ENCODE measurements at places on chromosomes 2 and 18.

GRCh38 chr2:121148481-121148880, 136.5 kb downstream of the TFCP2L1 start:
- no peak for DNase-seq

- DNase-seq: no peak
These were observed 55.9 kb downstream of the E2F6 start for GRCh38 chr2:11410101-11410500.

DNA sequence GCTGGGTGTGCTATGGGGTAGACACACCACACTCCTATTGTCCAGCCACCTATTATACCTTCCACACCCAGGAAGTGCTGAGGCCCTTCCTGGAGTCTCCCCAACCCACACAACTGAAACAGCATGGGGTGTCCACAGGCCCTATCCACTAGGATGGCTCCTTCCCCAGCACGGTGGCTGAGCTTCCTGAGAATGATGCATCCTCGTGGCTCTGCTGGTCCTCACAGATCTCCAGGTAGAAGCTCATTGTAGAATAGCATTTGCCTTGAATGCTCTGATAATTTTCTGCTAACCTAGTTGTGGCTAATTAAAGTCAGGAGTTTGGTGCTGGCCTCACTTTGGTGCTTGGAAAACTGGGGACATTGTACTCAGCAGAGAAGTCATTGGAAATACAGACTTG, 182.6 kb downstream of the ANKRD30B start:
- DNase-seq: no peak

GRCh38 chr18:67035026-67035425, 431.1 kb upstream of the CDH19 start:
- DNase-seq: no peak

DNA sequence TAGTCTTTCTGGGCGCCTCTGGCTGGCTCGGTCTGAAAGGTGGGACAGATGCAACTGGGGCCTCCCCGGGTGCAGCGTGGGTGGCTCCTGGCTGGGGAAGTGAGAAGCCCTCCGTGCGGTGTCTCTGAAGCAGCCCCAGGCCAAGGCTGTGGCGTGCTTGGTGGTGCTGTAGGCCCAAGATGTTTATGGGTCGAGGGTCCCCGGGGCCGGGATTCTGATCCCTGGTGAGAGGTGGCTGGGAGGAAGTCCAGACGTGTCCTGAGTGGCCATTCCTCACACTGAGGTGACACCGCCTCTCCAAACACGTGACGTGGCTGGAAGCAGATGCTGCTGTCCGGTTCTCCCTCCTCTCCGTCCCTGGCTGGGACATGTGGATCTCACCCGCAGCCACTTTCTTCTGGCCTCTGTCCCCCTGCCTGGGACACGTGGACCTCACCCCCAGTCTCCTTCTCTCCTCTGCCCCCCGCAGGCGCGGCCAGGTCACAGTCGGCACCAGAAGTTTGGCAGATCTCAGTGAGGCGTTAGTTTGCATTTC, 12.6 kb downstream of the RTP5 start:
- peak; percentile 50 for DNase-seq

Data from activated CD4-positive, alpha-beta T cell treated with anti-CD3 and anti-CD28 coated beads for 24 hours (primary cell).